ENCODE measurements at places on chromosomes 4 and X. TPM values are rescaled to one million over a fixed set of nuclear protein-coding genes. Genes with fewer than 3 reads are reported as not detected.

The AADAT gene
- total RNA-seq, result 5.6 TPM

The CT45A10 gene
- total RNA-seq, result not detected

The PABPC1L2A gene
- not detected for total RNA-seq

The BRS3 gene
- total RNA-seq, result not detected

The GAGE12C gene
- total RNA-seq, result not detected

The PNMA6F gene
- not detected for total RNA-seq

The CACNA1F gene
- total RNA-seq, result not detected

The GPM6B gene
- total RNA-seq, result 23.7 TPM

The SPANXA2 gene
- not detected for total RNA-seq

The MEPE gene
- total RNA-seq, result not detected

- DNase-seq, result no peak
- no peaks in the 10 kb centered on the region for H3K27me3 ChIP-seq
- no peaks in the 10 kb centered on the region for H3K4me1 ChIP-seq
- no peak overlapping the region for H3K27ac ChIP-seq
- no peak overlapping the region for H3K4me3 ChIP-seq
- H3K36me3 ChIP-seq, result no peaks in the 10 kb centered on the region
Observed at GRCh38 chrX:69321789-69322188, 156.5 kb upstream of the PJA1 start.

DNA sequence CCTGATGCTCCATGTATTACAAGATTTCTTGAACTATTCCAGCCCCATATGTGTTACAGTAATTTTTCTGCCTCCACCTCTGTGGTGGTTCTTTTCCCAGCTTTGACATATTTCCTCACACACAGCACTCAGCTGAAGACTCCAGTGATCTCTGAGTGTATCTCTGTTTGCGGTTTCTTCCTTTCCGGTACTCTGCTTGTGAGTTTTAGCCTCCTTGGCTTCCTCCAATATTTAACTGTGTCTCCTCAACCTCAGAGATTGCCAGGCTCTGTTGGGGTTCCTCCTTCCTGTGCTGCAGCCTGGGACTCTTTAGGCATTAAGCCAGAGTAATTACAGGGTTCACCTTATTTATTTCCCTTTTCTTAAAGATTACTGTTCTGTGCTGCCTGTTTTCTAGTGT lies 73.2 kb downstream of the NFKB1 start:
- H3K27ac ChIP-seq, result no peak overlapping the region
- no peak for DNase-seq
- peaks cover 17% of the 10 kb centered on the region for H3K36me3 ChIP-seq
- no peaks in the 10 kb centered on the region for H3K27me3 ChIP-seq

- no peaks in the 10 kb centered on the region for H3K36me3 ChIP-seq
- no peak overlapping the region for H3K27ac ChIP-seq
- peaks cover 6% of the 10 kb centered on the region for H3K4me1 ChIP-seq
- DNase-seq, result no peak
Observed at GRCh38 chr4:104728380-104729122, 233.9 kb upstream of the CXXC4 start.

GRCh38 chr4:183633476-183634400 lies 25.2 kb downstream of the RWDD4 start:
- no peaks in the 10 kb centered on the region for H3K36me3 ChIP-seq
- H3K4me1 ChIP-seq, result peaks cover 20% of the 10 kb centered on the region
- no peaks in the 10 kb centered on the region for H3K27me3 ChIP-seq
- H3K4me3 ChIP-seq, result no peak overlapping the region
- no peak for DNase-seq

DNA sequence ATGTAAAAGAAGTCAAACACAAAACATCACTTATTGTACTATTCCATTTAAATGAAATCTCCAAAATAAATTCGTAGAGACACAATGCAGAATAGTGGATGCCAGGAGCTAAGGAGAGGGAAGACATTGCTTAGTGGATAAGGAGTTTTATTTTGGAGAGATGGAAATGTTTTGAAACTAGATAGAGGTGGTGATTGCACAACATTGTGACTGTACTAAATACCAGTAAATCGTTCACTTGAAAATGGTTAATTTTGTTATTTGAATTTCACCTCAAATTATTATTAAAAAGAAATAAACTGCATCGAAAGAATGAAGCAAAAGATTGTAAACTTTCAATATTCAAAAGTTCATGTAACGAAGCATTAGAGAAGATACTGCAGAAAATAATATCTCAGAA lies 9.7 kb upstream of the ACSL4 start:
- DNase-seq, result no peak
- no peaks in the 10 kb centered on the region for H3K27me3 ChIP-seq
- no peak overlapping the region for H3K27ac ChIP-seq
- H3K36me3 ChIP-seq, result no peaks in the 10 kb centered on the region

DNA sequence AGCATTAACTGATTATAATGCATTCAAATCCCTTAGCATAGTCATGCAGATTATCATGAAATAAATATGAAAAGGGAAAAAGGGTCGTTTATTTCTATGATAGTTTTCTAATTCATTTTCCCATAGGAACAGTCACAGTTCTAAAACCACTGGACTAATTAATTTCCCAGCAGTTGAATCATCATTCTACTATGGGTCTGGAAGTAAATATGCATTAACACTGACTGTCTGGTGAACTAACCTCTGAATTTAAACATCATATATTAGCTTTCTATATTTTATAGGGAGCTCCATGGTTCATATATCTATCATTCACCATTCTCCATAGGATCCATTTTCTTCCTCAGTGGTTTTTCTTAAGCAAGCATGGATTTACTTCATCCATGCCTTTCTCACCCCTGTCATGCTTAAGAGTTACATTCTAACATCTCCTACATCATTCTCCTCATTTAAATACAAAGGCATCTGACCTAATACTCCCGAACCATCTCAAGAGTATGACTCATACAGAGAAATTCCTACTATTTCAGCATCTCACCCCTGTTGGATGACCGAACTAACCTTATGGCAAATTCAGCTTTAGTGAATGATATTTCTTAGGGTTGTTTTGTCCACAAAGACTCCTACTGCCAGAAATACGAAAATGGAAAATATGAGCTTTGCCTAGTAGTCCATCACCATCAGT lies 198.7 kb upstream of the ADAMTS3 start:
- no peaks in the 10 kb centered on the region for H3K36me3 ChIP-seq
- no peak for DNase-seq
- peaks cover 21% of the 10 kb centered on the region for H3K4me1 ChIP-seq
- H3K27ac ChIP-seq, result peak overlapping the region; percentile 74
- H3K27me3 ChIP-seq, result no peaks in the 10 kb centered on the region

GRCh38 chrX:17930850-17931249 lies 69.8 kb upstream of the RAI2 start:
- DNase-seq, result no peak
- no peak overlapping the region for H3K4me3 ChIP-seq

DNA sequence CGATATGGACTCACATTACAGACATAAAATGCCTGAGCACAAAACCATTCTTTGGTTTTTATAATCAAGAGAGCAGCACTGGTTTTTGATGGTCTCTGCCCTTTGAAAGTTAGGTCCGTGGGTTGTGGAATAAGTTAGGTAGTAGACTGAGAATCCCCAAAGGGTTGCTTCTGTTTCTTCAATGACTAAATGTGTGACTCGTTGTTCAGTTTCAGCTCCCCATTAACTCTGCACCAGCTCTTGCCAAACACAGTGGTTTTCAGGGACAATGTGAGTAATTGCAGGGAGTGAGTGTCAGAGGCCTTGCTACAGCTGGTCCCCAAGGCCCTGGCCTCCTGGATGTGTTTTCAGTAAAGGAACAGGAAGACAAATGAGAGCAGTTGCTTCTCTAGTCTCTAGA lies 24.8 kb downstream of the SMIM20 start:
- no peaks in the 10 kb centered on the region for H3K4me1 ChIP-seq
- H3K27ac ChIP-seq, result no peak overlapping the region
- H3K36me3 ChIP-seq, result no peaks in the 10 kb centered on the region
- DNase-seq, result no peak
- H3K4me3 ChIP-seq, result no peak overlapping the region

GRCh38 chrX:2220829-2221567 lies 279.8 kb downstream of the DHRSX start:
- H3K4me3 ChIP-seq, result no peak overlapping the region
- peaks cover 17% of the 10 kb centered on the region for H3K36me3 ChIP-seq
- H3K27me3 ChIP-seq, result no peaks in the 10 kb centered on the region
- no peak for DNase-seq
- H3K27ac ChIP-seq, result no peak overlapping the region

DNA sequence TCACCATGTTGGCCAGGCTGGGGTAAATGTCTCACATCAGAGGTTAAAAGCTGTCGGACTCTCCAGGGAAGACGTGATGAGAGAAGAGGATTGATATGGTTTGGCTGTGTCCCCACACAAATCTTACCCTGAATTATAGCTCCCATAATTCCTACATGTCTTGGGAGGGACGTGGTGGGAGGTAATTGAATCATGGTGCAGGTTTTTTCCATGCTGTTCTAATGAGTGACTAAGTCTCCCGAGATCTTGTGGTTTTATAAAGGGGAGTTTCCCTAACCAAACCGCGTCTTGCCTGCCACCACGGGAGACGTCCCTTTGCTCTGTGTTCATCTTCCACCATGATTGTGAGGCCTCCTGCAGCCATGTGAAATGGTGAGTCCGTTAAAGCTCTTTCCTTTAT lies 64.4 kb downstream of the ASMT start:
- no peaks in the 10 kb centered on the region for H3K36me3 ChIP-seq
- H3K4me3 ChIP-seq, result no peak overlapping the region
- no peaks in the 10 kb centered on the region for H3K4me1 ChIP-seq

- peak within 1 kb of the TSS; percentile 56 for H3K4me3 ChIP-seq
- H3K4me1 ChIP-seq, result peaks cover 7% of the 10 kb centered on the region
- no peaks in the 10 kb centered on the region for H3K36me3 ChIP-seq
- no peak for DNase-seq
- peaks cover 8% of the 10 kb centered on the region for H3K27me3 ChIP-seq
Observed at GRCh38 chr4:7192252-7193029, at the start of gene SORCS2. Gene SORCS2, plus strand, starts transcription at chr4:7192538.

DNA sequence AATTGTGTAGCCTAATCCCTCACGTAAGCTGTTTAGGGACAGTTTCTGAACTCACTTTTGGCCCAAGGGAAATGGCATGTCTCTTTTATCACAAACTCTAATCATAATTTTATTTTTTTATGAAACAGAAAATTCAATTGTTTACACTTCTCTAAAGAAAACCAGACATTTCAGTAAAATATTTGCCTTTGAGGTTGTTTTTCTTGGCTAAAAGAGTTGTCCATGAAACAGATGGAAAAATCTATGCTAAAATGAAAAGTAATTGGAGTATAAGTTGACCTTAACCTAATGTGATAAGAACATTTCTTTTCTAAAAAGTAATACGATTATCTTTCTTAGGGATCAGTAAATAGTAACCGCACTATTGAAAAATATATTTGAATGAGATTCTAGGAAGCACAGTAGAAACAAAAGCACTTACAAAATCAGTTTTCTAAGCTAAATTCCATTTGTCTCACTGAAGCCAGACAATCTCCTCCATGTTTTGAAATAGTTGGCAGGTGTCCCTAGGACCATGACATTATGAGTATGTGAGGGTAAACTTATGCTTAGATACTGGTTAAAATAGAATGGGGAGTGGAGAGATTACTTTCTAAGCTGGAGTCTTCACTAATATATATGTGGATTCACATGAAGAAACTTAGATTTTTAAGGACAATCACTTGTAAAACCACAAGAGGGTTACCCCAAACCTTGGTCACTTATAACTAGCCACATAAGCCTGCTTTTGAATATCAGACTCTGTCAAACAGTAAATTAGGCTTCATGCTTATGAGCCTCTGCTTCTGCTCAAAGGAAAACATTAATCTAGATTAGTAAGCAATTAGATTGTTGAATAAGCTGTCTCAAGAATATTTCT lies 20.1 kb upstream of the TET2 start:
- H3K4me3 ChIP-seq, result no peak overlapping the region
- no peaks in the 10 kb centered on the region for H3K4me1 ChIP-seq
- H3K27ac ChIP-seq, result no peak overlapping the region
- no peaks in the 10 kb centered on the region for H3K36me3 ChIP-seq

DNA sequence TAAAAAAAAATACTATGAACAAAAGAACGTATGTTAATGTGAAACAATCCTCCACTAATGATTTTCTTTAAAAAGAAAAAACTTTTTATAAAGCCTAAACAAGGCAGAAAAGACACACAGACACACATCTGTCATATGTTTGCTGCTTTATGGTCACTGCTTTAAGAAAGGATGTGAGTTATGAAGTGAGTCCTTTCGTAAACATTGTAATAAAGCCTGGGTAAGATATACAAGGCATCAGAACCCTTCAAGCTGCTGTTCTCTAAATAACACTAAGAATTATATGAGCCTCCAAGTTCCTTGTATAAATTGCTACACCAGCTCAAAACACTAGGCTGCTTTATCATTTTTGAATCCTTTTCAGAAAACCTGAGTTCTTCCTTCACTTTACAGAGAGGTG lies 81.6 kb downstream of the FBXO8 start:
- H3K4me1 ChIP-seq, result peaks cover 7% of the 10 kb centered on the region
- H3K27ac ChIP-seq, result no peak overlapping the region
- DNase-seq, result no peak
- H3K4me3 ChIP-seq, result no peak overlapping the region
- H3K36me3 ChIP-seq, result no peaks in the 10 kb centered on the region

- no peak overlapping the region for H3K4me3 ChIP-seq
- DNase-seq, result no peak
- no peaks in the 10 kb centered on the region for H3K27me3 ChIP-seq
- no peaks in the 10 kb centered on the region for H3K4me1 ChIP-seq
Observed at GRCh38 chrX:27186671-27187070, 276.5 kb downstream of the PPP4R3C start.

GRCh38 chr4:87007528-87008446 lies 73.0 kb downstream of the AFF1 start:
- H3K27ac ChIP-seq, result peak overlapping the region; percentile 91
- no peaks in the 10 kb centered on the region for H3K36me3 ChIP-seq
- no peaks in the 10 kb centered on the region for H3K27me3 ChIP-seq
- peaks cover 15% of the 10 kb centered on the region for H3K4me1 ChIP-seq

DNA sequence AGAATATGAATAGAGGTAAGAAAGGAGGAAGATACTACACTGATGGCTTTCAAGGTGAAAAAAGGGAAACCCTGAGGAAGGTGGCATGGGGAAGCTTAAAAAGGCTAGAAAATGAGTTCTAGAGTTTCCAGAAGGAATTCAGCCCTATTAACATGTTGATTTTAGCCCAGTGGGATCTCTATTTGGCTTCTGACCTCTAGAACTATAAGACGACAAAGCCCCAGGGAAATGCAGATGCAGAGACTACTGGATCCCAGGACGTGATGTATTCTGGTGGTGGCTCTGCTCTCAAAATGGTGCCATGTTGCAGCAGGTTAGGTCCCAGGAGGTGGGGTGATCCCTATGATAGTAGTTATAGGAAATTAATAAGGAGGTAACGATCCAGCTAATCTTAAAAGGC lies 120.4 kb downstream of the TMA16 start:
- no peaks in the 10 kb centered on the region for H3K36me3 ChIP-seq
- no peak overlapping the region for H3K27ac ChIP-seq
- no peak overlapping the region for H3K4me3 ChIP-seq
- DNase-seq, result no peak

- DNase-seq, result no peak
- H3K4me1 ChIP-seq, result no peaks in the 10 kb centered on the region
- no peaks in the 10 kb centered on the region for H3K36me3 ChIP-seq
- no peaks in the 10 kb centered on the region for H3K27me3 ChIP-seq
- no peak overlapping the region for H3K27ac ChIP-seq
Observed at GRCh38 chrX:20061855-20062254, 54.9 kb downstream of the MAP7D2 start.
